ENCODE measurements at places on chromosomes 3 and 15. TPM values are rescaled to one million over a fixed set of nuclear protein-coding genes. Genes with fewer than 3 reads are reported as not detected.

Gene SLC7A14
- total RNA-seq: under 0.01 TPM

Gene DPH3
- 9.7 TPM for total RNA-seq

DNA sequence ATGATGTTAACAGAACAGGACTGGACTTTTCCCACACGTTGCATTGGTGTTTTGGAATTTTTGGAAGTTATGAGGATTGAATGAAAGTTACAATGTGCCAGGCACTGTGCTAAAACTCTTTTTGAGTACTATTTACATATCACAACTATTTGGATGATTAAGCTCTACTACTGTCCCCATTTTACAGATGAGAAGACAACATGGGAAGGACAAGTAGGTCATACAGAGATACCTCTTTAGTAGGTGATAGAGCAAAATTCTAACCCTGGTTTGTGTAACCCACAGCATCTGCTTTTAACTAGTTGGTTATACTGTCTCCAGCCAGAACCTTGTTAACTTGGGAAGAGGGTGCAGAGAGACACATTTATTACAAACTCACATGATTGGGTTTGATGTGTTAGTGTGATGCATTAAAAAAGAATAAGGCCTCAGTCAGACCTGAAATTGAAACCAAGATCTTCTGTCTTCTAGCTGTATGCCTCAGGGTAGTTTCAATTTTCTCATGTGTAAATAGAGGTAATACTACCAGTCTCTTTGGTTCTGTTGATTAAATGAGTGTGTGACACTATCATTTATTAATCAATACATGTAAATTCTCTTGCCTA, 1.4 kb downstream of the NDUFB4 start:
- DNase-seq: no peak

GRCh38 chr15:32818758-32819447, 101.1 kb downstream of the GREM1 start:
- DNase-seq: peak; percentile 43

Gene CIDEC
- 29.4 TPM for total RNA-seq

DNA sequence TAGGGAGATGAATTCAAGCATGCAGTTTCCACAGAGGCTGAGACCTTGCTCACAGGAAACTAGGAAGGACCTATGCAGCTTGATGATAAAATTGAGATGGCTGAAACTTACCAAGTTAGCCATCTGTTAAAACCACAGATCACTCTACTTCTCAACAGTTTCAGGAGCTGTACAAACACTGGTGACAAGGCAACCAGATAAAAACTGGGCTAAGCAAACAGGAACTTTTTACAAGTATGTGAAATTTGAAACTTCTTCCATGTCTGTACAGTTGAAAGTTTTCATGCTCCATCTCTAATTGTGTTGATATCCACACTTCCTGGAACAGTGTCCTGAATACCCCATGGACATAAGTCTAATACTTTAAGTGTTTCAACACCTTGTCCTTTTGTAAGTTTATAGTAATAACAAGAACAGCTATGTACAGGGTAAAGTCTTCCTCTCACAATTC, 78.2 kb downstream of the FAIM start:
- no peak for DNase-seq

DNA sequence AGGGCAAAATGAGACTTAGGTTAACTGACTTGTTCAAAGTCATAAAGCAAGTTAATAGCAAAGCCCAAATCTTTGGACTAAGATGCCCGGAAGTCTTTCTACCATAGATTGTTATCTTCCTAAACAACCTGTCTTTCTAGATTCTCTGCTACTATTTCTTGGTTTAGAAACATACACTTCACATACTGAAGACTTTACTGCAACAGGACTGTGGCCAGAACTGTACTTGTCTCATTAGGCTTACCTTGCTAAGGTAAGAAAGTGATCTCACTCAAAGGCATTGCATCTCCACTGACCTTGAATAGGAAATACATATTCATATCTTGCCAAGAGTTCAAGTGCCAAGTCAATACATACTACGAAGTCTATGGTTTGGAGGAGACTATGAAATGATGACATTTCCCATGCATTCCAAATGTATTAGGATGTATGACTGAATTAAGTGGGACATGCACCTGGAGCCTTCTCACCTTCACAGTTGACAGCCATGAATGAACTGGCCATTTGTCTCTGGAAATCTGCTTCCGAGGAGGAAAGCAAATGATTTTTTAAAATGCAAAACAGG, 5.0 kb downstream of the ZDHHC3 start:
- DNase-seq: no peak

Gene PLS1
- total RNA-seq: 1.4 TPM

DNA sequence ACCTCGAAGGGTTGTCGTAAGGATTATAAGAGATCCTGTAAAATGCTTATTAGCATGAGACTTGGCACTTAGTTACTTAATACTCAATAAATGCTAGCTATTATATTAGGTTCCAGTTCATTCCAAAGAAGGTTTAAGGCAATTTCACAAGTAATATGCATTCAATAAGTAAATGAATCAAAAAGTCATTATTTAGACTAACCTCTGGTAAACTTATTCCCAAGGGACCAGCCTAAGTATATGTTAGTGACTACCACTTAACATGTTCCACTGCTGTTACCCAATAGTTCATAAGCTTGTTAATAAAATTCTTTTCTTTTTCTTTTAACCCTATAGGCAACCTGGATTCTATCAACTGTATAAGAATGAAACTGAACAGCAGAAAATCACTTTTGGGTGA, 5.1 kb downstream of the PDCD10 start:
- DNase-seq: no peak

DNA sequence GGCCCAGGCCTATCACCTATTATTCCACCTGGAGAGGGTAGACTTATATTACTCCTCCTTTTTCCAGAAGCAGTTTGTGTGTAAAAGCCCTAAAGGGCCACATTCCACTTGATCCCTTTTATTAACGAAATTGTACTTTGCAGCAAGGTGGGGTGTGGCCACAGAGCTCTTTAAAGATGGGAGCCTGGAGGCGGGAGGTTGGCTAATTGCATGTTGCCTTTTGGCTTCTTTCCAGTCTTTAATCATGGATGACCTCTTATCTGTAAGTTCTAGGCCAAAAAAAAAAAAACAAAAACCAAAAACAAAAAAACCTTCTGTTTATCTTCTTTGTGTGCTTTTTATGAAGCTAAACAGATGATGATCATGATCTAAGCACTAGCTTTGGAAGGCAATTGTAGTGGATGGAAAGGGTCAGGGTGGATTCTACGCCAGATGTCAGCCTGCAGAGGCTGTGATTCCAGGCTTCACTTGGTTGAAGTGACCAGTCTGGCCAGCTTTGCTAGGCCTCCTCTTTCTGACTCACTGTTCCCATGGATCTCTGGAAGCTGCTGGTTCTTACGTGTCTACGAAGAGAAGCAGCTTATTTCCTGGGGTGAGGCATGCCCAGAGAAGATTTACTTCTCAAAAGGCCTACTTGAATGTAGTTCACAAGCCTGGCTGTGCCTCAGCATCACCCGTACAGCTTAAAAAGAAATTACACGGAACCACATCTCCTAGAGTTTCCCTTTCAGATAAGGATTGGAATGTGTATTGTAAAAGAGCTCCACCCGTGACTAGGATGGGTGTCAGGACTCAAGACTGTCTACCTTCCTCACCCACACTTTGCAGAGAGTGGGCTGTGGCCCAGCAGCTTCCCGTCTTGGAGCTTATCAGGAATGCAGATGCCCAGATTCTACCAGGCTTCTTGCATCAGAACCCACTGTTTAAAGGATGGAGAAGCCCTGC, 330.9 kb upstream of the C2CD4B start:
- no peak for DNase-seq

GRCh38 chr15:99185414-99186130, 63.8 kb downstream of the TTC23 start:
- no peak for DNase-seq

DNA sequence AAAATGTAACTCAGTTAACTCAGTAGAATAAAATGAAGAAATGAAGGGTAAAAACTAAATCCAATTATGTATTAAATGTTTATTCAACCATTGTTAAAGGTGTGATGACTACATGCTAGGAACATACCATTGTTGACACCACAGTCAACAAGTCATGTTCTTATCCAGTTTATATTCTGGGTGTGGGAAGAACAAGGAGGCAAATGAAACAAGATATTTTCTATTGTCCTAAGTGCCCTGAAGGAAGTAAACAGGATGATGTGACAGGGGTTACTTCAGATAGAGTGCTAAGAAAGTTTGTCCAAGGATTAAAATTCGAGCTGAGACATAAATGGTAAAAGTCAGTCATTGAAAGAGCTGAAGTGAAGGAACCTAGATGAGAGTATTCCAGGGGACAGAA, 13.1 kb downstream of the AP3S2 start:
- no peak for DNase-seq

GRCh38 chr3:17740721-17741141, 1.7 kb downstream of the TBC1D5 start:
- no peak for DNase-seq

Gene POTEB3
- total RNA-seq: not detected

DNA sequence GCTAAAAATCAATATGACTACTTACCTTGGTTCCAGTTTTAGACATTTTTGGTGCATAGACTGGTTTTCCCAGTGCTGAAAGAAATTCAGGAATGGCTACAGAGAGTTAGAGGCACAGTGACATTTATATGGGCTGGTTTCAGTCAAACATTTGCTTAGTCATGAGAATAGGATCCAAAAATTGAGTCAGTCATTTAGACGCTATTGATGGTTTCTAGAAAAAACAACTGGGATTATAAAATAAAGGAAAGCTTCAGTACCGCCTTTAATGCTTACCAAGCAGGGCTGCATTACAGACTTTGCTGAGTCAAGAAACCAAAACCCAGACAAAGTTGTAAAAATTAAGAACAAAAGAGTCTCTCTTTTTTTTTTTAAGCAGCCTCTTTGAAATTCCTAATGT, at the start of gene CRYGS:
CRYGS (minus strand) TSS at position 100 of the 400 bp plus-strand sequence; CDS start at position 46, 54 bp downstream.
- no peak for DNase-seq

Gene CHRM5
- not detected for total RNA-seq

Gene CNTN4
- total RNA-seq: 24.4 TPM

DNA sequence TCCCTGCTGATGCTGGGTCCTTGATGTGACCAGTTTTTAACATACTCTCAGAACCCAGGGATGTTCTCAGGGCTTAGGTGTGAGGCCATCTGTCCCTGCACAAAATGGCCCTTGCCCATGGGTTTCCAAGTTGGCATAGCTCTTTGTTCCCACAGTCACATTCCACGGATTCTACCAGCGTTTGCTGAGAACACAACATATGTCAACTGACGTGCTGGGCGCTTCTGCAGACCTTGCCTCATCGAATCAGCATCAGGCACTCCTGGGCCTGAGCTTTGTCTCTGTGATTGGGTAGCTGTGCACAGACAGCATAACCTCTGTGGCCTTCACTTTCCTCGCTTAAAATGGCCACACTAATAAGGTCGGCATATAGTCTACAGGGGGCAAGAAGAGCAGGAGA, 69.0 kb downstream of the MGLL start:
- no peak for DNase-seq

Gene ITGA11
- 5.7 TPM for total RNA-seq

Gene C15orf62
- total RNA-seq: 3.3 TPM

Gene MYO1E
- 58.8 TPM for total RNA-seq

GRCh38 chr3:38646630-38647029, 2.9 kb downstream of the SCN5A start:
- no peak for DNase-seq

DNA sequence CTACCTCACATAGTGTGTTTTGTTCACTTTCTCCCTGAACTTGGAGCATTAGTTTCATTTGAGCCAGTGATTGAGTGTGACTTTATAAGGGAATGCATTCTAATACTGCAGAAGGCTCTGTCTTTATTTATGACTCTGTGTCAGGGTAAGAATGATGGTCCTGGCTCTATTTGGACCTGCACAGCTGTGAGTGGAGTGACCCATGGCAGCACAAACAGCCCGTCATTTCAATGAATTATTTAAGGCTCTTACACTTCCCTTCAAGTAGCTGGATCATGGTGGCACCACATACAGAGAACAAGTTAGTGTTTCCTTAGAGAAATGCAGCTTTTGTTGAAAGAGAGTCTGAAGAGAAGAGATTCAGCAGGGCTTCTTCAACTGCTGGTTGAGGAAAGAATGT, 16.4 kb downstream of the TMEM108 start:
- DNase-seq: no peak

Gene GP5
- total RNA-seq: 0.39 TPM

- peak; percentile 42 for DNase-seq
These were observed 525.8 kb upstream of the PROK2 start for GRCh38 chr3:72310419-72311380.

Gene ZMYND10
- total RNA-seq: 0.89 TPM

DNA sequence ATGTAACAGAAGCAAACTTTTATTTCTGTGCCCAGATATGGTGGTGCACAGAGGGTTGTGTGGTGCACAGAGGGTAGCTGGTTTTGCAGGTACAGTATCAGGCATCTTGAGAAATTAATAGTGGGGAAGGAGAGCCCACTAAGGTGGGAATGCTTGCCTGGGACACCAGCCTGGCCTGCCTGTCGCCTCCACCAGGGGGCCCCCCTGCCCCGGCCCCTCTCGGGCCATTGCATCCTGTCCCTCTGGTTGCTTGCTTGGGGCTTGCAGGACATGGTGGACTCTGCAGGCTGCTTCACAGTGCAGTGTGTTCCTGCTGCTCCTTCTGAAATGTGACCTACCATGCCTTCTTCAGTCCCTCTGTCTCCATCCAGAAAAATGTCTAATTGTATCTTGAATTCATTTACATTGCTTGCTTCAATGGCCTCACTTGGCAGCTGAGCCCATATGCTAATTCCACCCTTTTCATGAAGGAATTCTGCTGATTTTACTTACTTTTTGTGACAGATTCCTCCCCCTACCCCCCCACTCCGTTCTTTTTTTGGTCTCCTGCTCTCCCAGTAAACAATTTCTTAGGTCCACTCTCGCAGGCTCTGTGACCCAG, 73.6 kb downstream of the EEFSEC start:
- no peak for DNase-seq

DNA sequence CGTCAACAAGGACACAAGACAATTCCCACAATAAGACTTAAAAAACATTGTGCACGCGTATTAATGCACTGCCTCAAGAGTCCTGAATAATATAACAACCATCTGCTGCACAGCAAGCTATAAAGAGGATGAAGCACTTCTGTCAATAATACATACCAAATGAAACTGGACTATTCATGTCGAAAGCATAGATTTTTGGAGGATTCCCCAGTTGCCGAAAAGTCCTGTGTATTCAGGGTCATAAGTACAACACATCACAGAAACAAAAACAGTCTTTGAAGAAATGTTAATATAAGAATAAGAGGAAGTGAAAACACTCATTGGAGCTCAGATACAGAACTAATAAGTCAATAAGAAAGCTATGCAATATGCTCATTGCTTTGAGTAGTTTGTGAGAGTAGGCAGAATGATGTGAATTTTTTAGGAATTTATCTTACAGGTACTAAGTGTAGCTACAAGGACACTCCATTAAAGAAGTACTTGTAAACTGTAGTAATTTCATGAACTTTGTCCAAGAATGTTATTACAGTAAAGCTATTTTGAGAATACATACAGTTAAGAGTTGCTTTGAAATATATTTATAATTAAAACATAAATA, 31.6 kb downstream of the CBLB start:
- peak; percentile 68 for DNase-seq

Measured in skin of body (tissue), 3 donors.